Stimulated activated CD4-positive, alpha-beta T cell treated with anti-CD3 and anti-CD28 coated beads, Interleukin-1b, Interleukin-23, amount 100 ng/mL, for 1 hour (primary cell): ENCODE measurements at places on chromosomes 5 and 9.
A peak's percentile ranks its signal among the peaks of the same experiment; 100 is the strongest.

DNA sequence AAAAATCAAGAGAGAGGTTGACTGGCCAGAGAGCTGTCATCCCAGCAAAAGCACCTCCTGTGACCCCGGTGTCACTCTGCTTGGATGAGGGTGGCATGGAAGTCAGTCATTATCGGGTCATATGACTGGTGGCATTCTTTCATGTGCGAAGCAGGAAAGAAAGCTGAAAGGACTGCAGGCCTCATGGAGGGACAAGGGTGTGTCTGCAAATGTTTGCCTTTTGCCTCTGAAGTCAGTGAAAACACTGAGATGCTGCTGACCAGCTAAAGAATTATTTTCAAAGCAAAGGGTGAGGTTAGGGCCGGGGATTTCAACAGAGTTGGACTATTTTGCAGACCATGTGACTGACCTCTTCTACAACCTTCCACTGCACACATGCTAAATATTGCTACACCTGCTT is 298.3 kb downstream of the CSNK1G3 start:
- no peak for DNase-seq

DNA sequence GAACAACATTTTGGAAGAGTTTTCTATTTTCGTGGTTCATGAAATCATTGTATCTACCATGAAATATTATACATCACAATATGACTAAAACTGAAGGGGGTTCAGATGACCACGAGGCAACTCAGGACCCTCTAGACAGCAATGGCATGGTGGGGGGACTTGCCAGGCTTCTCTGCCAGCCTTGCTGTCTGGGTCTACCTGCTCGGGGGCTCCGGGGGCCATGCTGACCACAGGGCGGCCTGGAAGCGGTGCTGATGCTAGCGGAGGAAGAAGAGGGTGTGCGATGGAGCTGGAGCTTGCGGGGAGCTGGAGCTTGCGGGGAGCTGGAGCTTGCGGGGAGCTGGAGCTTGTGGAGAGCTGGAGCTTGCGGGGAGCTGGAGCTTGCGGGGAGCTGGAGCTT is 89.2 kb upstream of the IRX4 start:
- DNase-seq = no peak

DNA sequence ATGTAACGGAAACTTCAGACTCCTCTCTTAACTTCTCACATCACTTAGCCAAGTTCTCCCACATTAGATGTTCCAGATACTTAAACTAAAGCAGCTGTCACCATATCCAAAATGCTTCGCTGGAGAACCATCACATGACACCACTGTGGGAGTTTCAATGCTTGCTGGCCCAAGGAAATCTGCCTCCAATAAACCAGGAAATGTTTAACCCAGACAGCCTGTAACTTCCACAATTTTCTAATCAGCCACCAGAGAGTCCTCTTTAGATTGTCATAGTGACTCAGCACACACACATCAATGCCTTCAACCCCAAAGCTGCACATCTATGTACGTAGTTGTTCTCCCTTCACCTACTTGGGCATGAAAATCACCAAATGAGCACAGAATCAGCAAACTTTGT is 118.7 kb downstream of the LPAR1 start:
- no peak for DNase-seq

GRCh38 chr5:178332210-178332641 is 99.6 kb upstream of the PHYKPL start:
- DNase-seq = no peak

DNA sequence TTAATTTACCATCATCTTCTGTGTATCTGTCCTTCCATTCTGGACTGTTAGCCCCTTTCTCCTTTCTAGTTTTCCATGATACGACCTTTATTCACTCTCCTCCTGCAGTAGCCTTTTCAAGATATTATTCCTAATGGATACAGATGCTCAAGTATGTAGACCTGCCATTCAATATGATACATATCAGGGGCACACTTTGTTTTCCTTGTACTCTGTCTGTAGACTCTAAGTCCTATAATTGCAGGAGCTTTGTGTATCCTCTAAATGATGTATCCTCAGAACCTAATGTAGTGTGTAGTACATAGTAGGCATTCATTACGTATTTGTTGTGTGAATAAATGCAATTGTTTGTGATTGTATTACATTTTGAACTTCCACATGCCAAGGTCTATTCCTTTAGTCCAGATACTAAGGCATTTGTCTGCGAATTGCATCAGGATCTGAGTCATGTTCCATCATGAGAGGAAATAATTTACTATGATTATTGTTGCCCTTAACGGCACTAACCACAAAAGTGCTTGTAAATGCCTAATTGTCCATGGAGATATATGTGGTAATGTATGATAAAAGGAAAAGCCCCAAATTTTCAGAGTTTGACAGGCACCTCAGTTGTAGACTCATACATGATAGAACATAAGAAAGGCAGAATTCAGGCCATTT is 57.1 kb upstream of the IZUMO3 start:
- DNase-seq = no peak

GRCh38 chr5:24225051-24225450 is 419.7 kb downstream of the CDH10 start:
- DNase-seq = no peak

- no peak for DNase-seq
These were observed 22.6 kb downstream of the PLAC8L1 start for GRCh38 chr5:146082798-146083197.

DNA sequence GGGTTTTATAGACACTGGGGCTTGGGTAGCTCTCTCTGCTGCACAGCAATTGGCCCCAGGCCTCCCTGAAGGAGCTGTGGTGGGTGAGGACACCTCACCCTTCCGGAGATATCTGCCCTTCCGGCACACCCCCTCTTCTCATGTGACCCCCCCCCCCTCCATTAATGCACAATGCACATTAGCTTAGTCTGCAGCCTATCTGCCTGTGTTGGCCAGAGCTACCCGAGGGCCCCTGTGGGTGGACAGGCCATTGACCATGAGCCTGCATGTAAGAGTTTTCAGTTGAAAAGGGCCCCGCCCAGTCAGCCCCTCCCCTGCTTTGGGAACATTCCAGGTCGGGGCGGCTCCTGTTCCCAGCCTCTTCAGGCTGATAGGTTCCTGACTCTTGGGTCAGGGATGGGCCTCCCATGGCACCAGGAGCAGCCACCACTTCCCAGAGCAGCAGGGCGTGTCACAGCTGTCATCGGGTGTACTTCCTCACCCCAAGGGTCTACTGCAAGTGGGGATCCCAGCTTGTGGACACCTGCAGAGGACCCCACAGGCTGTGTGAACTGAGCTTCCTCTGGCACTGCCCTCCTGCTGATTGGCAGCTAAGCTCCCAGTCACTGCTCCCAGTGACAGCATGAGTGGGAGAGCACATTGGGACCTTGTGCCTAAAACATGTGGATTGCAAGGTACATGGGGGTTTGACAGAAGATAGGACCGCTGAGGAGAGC is 17.8 kb downstream of the PHF2 start:
- DNase-seq = no peak

DNA sequence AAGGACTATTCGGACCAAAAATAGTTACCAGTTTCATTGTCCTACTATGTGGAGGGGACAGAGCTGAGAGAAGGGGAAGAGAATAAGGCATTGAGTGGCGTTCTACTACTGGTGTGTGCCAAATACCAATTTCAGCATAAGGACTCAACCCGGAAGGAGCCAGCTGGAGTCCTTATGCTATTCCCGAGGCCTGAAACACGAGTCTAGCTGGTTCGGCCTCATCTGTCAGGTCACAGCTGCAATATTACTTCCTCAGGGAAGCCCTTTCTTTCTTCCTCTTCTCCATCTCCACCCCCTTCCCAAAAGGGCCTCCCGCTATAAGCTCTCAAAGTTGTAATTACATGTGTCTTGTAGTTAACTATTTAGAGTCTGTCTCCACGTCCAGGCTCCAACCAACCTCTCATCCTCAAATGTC is 20.5 kb upstream of the FER start:
- DNase-seq = no peak

GRCh38 chr9:20559231-20559890 is 62.9 kb downstream of the MLLT3 start:
- no peak for DNase-seq

DNA sequence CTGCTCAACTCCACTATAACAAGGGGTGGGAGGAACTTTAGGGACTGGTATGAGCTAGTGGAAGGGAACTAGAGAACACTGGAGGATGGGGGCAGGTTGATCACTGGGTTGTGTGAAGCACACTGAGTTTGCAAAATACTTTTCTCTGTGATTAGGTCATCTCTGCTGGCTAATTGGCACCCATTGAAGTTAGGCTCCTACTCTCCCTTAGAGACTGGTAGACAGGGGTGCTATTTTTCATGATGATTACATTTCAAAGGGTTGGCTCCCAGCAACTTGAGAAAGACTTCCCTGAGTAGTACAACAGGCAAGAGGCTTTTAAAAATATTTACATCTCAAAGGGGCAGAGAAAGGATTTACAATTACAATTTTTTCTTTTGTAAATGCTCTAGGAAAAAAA is 50.4 kb upstream of the MTAP start:
- DNase-seq = no peak

DNA sequence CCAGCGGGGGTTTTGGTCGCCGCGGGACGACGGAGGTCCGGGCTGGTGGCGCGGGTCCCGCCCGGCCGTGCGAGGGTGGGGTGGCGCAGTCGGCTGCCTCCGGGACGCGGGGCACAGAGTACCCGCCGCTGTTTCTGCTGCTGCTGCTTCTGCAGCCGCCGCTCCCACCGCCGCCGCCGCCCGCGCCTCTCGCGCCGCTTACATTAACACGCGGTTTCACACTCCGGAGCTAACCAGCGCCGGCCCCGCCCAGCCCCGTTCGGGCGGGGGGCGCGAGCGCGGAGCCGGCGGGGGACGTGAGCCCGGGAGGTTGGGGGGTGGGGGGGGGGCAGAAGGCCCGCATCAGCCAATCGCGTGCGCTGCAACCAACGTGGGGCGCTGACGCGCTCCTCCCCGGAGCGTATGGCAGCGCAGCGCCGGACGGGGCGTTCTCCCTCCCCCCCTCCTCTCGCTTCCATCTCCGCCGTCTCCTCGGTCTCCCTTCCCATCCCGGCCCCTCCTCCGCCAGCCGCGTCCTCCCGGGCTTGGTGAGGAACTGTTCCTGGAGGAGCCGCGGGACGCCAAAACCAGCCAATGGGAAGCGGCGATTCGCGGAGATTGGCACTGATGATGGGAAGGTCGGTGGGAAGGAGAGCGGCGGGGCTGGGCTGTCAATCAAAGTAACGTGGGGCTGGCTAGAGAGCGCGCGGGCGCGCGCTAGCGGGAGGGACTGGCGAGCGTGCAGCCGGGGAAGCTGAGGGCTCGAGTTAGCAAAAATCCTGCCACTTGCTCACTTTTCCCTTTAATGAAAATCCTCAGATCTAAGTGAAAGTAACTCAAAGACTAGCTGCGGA is at the start of gene TLE1:
Gene TLE1, minus strand, starts transcription at position 205 of the 833 bp plus-strand sequence. CDS start 1,307 bp downstream, outside the sequence.
- DNase-seq = peak; percentile 51

GRCh38 chr9:106405871-106406435 is 457.0 kb upstream of the ZNF462 start:
- DNase-seq = no peak

GRCh38 chr5:81058121-81058520 is 98.0 kb downstream of the RASGRF2 start:
- DNase-seq = no peak

DNA sequence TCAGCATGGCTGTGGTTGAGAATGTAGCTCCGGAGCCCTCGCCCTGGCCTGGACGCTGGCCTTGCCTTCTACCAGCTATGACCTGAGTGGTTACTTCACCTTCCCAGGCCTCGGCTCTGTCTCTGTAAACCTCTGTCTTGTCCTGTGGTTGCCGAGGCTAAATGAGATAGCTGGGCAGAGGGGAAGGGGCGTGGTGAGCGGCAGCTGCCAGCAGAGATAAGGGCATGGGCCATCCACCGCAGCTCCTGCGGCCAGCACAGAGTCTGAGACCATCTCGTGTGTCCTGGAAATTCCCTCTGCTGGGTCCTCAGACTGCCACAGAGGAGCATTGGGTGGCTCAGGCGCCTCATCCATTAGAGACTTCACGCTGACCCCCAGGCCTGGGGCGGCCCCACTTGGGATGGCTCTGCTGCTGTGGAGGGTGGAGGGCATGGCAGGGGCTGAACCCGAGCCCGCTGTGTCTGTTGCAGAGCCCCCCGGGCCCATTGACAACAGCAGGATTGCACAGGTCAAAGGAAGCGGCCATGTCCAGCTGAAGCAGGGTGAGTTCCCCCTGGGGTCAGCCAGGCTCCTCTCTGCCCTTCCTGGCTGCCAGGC is 43.9 kb downstream of the USP20 start:
- DNase-seq = no peak

DNA sequence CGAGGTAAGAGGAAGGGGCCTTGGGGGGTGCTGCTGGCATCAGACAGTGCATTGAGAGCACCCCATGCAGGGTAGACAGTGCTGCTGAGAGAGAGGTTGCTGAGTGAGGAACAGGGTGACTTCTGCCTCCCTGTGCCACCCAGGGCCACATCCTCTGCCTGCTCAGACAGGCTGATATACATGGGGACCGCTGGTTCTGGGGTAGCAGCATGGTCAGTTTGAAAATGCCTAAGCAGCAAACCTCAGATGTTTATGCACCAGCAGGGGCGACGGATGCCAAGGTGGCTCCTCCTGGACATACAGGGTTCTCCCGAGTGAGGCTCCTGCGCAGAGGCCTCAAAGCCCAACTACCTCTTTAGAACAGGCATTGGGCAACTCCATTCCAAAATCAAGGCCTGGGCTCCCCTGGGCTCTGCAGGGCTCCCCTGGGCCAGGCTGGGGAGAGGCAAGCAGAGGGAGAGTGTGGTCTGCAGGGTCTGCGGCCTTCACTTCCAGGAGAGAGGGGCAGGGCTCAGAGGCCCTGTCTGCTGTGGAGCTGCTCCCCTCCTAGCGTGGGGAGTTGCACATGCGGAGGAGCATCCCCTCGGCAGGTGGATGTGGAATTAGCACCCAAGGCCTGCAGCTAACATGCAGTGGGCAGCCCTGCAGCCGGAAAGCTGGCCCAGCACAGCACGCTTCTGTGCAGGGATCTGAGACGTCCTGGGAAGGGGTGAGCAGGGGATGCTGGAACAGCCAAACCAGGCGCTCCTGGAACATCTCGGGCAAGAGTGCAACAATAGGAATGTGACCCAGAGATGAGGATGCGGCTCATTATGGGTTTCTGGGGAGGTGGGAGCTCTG is 46.5 kb downstream of the IRX2 start:
- DNase-seq = no peak

DNA sequence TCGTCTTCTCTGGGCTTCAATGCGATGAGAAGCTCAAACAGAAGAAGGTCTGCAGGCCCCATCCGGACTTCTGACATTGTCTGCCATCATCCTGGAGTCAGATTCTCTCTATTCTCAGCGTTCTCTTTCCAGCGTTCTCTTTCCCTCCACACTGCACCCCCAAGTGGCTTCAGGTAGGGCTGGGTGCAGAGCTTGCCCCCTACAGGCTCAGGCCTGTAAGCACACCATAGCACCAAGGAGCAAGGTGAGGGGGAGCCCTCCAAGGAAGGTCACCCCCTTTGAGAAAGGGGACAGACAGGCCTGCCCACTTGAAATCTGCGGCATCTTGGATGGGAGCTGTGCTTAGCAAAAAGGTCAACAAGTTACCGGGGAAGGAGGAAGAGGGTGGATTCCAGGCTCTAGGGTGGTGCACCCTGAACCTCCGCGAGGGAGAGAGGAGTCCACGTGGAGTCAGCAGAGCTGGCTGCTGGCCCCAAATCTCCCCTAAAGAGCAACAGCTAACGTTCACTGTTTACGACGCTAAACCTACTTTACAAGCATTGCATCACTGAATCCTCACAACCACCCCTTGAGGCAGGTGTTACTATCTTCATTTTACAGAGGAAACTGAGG is 27.5 kb downstream of the GPX3 start:
- DNase-seq = no peak
